ENCODE measurements at places on chromosomes 6 and 20.

DNA sequence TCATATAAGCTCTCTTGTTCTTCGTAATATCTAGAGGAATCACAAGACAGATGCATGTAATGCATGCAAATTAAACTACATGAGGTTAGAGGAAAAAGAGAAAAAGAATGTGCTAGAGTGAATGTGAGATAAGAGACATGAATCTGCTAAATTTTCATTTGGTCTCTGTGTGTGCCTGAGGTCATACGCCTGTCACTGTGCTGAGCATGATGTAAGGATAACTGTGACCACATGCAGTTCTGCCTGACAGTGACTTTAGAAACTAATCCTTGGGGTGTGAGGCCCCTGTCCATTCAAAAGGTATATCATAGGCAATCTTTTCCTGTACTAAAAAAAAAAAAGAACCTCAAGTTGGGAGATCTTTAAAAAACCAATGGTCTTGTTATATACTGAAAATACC is 70.6 kb downstream of the SHPRH start:
- no peak for DNase-seq

DNA sequence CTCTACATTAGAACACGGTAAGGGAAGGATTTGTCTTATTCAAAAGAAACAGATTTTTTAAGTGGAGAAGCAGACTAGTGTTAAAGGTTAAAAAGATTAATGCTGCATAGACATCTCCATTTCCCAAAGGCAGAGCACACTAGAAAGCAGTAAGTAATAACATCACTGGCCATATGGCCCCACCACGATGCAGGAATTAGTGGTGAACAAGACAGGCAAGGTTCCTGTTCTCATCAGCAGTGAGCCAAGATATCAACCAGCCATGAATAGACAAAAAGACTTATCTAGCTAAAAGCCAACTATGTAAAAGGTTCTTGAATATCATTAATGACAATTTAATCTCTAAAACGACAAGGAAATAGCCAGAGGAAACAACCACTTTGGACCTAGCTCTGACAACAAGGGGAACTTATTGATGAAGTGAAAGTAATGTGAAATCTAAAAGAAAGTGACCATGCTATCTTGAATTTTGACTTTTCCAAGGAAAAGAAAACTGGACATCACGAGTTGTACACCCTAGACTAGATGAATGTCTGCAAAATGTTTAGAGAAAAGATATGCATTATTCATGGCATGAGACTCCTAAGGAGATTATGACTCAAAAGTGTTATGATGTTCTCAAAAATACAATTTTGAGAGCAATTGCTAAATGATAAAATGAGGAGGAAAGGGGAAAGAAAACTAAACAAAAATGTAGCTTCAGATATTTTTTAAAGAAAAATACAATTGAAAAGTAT is 157.9 kb upstream of the STXBP5 start:
- DNase-seq: no peak

DNA sequence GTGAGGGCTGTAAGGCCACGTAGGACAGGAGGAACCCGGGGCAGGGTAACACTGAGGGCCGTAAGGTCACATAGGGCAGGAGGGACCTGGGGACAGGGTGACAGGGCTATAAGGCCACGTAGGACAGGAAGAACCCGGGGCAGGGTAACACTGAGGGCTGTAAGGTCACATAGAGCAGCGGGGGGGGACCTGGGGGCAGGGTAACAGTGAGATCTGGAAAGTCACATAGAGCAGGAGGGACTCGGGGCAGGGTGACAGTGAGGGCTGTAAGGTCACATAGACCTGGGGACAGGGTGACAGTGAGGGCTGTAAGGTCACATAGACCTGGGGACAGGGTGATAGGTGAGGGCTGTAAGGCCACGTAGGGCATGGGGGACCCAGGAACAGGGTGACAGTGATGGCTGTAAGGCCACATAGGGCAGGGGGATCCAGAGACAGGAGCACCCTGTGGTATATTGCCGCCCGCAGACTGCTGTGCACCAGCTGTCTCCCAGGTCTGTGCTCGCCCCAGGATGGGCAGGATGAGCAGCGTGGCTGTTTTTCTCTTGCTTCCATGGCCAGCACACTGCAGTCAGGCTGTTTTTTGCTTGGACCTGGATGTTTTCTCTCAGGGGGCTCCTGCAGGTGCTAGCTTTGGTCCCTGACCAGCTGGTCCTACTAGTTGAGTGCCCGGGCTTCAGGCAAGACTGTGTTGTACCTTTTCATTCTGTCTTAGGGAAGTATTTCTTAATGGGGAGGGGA is 55.7 kb downstream of the SYTL3 start:
- DNase-seq: no peak

- no peak for DNase-seq
These were observed 511 bp downstream of the VARS1 start for GRCh38 chr6:31794866-31795615.

DNA sequence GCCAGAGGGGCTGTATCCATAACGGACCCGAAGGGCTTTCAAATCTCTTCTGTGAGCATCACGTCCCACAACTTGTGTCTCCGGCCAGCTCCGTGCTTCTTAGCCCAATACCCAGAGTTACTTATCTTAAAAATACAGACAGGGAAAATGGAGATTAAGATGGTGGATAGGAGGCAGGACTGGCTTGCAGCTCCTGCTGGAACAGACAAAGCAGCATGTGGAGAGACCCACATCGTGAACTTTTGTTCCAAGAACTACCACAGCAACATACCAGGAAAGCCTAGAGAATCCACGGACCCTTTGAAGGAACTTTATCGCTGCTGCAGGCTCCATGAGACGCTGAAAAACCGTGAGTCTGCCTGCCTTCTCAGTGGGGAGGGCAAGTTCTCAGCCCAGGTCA is 113.7 kb downstream of the RNASET2 start:
- DNase-seq: no peak

Measured in stimulated activated CD8-positive, alpha-beta memory T cell treated with anti-CD3 and anti-CD28 coated beads, Interleukin-7, amount 100 ng/mL, for 48 hours (primary cell).